ENCODE measurements at places on chromosomes 3 and 15.

GRCh38 chr15:39621976-39622375 lies 41.1 kb downstream of the THBS1 start:
- no peak for DNase-seq

DNA sequence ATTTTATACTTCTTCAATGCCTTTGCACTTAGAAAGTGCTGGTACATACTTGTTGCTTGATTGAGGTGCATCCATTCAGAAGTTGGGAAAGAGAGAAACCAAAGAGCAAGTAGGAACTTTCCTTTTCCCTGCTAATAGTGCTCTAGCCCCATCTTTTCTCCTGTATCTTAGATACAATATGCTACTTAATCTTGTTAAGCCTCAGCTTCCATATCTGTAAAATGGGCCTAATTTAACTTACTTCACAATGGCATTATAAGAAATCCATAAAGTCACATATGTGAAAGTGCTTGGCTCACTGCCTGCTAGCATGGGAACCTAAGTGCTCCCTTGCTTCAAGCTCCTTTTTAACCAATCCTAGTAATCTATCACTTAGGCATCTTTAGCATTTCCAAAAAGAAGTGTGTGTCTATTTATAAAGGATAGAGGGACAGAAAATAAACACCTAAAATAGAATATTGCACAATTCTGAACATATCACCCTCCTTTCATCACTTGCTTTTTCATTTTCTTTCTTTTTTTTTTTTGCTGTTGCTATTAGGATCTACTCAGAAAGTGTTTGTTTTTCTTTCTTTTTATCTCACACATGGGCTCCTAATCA lies 28.1 kb downstream of the KCNAB1 start:
- DNase-seq, result no peak

DNA sequence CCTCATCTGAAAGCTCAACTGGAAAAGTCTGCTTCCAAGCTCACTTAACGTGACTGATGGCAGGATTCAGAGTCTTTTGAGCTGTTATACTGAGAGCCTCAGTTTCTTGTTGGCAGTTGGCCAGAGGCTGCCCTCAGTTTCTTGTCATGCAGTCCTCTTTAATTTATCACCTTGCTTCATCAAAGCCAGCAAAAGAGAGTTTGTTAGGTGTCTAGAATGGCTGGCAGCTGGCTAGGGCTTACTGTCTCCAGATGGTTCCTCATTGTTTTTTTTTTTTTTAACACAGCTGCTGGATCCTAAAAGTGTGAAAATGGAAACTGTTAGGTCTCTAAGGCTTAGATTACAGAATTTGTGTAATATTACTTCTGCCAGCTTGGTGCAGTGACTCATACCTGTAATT lies 310.6 kb downstream of the PDCD6IP start:
- no peak for DNase-seq

- DNase-seq, result no peak
These were observed 68.4 kb downstream of the MINDY2 start for GRCh38 chr15:58839485-58839884.

Data from stimulated activated CD4-positive, alpha-beta T cell treated with anti-CD3 and anti-CD28 coated beads, Interleukin-4, amount 100 ng/mL, for 1 hour (primary cell).